ENCODE measurements at places on chromosomes 6 and 20.
A peak's percentile ranks its signal among the peaks of the same experiment; 100 is the strongest.

- no peak for DNase-seq
Measured at GRCh38 chr6:42820512-42821340, 38.9 kb downstream of the BICRAL start.

- no peak for DNase-seq
Measured at GRCh38 chr6:19552588-19552987, 284.6 kb upstream of the ID4 start.

DNA sequence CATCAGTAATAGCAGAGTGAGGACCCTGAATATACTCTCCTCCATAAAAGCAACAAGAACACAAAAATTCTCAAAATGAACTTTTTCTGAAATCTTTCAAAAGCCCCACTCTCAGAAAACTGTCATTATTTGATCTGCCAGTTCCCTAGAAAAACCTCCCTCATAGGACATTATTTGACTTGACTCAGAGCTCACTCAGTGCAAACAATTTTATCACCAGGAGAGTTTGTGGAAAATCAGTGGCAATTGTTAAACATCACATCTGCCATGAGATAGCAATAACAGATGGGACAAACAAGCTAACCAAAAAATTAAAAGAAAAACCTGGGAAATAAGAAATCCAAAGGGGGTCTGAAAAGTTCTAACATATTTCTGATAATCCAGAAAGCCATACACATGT lies 100.0 kb downstream of the ATG5 start:
- no peak for DNase-seq

DNA sequence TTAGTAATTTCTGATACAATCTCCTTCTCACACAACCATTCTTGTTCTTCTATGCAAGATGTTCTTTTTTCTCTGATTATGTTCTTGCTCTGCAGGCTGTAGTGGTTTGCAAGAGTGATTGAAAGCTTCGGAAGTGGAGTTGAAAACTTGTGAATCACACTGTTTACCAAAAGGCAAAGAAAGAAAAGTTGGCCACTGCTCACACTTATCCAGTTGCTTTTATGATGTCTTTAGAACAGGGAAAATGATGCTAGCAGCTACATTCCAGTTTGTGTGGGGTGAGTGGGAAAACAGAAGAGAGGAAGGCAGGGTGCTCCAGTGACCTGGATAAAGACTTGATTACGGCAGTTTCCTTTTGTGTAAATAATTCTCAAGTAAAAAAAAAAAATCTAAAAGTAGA lies 583.3 kb downstream of the TENT5A start:
- DNase-seq: no peak

- DNase-seq: peak; percentile 8
Measured at GRCh38 chr6:14396826-14397517, 279.4 kb downstream of the CD83 start.

DNA sequence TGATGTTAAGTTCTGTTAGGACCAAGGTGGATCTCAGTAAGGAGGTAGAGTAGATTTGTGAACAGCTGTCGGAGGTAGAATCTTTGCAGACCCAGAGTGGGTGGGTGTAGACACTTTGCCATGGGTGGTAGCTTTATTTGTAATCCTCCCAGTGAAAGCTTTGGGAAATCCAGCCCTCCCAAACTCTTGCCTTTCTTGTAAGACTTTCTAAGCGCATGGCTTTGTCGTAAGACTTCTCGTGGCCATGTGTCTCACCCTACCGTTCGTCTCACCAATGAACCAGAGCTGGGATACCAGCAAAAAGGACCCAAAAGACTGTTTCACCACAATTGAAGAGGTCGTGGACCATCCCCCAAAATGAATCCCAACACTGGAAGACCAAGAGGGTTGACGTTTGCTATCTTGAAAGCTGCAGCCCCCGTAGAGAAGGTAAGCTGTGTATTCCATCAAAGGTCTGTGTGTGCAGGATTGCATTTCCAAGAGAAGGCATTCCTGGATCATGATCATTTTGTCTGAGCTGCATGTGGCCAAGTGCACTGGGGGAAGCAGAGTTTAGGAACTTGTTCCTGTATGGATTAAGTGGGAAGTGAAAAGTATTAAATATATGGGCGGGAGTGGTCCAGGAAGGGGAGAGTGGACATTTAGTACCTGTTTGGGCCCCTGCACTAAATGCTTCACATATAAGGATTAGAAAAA lies 5.8 kb upstream of the TMEM14A start:
- no peak for DNase-seq

- no peak for DNase-seq
Measured at GRCh38 chr20:23410916-23411695, 10.2 kb downstream of the NAPB start.

GRCh38 chr6:41451039-41451438 lies 95.1 kb upstream of the FOXP4 start:
- DNase-seq: no peak

- no peak for DNase-seq
Measured at GRCh38 chr6:41426888-41427641, 91.7 kb downstream of the NCR2 start.

GRCh38 chr6:150403458-150404246 lies 34.8 kb downstream of the IYD start:
- no peak for DNase-seq

DNA sequence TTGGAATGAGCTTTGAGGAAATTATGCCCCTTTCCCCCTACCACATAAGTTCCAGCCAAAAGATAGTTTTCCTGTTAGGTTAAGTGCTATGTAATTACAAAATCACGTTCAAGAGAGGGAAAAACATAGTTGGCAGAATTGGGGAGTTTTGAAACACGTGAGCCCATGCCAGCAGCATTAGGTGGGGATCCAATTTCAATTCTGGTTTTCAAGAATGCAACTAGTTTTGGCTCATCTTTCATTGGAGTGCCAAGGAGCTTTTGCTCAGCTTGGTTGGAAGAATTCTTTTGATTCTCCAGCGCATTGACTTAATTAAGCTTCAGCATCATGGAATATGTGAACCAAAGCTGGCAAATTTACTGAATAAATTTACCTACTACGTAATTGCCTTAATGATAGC lies 95.9 kb downstream of the SAMD5 start:
- no peak for DNase-seq

DNA sequence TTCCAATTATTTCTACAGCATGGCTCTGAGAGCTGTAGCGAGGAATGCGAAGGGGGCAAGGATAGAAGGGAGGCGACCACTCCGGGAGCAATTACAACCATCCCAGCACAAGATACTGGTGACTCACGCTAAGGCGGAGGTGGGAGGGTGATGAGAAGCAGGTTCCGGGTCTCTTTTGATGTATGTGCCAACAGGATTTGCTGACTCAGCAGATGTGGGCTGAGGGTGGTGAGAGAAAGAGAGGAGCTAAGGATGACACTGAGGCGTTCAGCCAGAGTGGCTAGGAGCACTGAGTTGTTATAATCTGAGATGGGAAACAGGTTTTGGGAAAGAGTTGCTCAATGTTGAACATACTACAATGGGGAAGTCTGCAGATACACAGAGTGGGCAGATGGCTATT lies 9.3 kb upstream of the TXNDC5 start:
- no peak for DNase-seq

GRCh38 chr20:31859998-31860380 lies 10.3 kb downstream of the DUSP15 start:
- DNase-seq: no peak

GRCh38 chr6:32298632-32299336 lies 72.9 kb downstream of the TSBP1 start:
- no peak for DNase-seq

DNA sequence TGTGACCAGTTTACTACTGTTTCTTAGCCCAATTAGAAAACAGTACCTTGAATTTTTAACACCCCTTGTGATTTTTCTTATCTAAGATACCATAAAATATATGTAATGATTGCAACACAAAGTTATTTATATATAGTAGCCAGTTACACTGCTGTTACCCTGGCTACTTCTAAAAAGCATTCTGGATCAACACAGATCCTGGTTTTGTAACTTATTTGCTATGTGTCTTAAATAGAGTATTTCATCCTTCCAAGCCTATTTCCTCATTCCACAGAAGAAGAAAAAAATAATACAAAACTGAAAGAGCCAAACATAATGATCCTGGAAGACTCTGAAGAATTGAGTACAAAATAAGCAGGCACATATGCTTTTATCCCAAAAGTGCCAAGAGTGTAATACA lies 19.0 kb upstream of the GSTA4 start:
- no peak for DNase-seq

DNA sequence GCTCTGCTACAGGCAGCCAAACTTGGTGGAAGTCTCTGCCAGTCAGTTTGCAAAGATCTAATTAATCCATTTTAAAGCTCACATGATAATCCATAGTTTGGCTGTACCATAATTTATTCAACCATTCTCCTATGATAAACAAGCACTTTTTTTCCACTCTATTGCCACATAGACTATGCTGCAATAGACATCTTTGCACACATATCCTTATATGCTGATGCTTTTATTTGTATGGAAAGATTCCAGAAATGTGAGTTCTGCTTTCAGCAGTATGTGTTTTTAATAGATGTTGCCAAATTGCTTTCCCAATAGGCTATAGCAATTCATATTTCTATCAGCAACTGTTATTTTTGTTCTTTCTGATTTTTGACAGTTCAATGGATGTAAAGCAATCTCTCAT lies 628.0 kb downstream of the KIF16B start:
- DNase-seq: no peak

GRCh38 chr20:40175296-40175695 lies 513.7 kb downstream of the MAFB start:
- DNase-seq: no peak

DNA sequence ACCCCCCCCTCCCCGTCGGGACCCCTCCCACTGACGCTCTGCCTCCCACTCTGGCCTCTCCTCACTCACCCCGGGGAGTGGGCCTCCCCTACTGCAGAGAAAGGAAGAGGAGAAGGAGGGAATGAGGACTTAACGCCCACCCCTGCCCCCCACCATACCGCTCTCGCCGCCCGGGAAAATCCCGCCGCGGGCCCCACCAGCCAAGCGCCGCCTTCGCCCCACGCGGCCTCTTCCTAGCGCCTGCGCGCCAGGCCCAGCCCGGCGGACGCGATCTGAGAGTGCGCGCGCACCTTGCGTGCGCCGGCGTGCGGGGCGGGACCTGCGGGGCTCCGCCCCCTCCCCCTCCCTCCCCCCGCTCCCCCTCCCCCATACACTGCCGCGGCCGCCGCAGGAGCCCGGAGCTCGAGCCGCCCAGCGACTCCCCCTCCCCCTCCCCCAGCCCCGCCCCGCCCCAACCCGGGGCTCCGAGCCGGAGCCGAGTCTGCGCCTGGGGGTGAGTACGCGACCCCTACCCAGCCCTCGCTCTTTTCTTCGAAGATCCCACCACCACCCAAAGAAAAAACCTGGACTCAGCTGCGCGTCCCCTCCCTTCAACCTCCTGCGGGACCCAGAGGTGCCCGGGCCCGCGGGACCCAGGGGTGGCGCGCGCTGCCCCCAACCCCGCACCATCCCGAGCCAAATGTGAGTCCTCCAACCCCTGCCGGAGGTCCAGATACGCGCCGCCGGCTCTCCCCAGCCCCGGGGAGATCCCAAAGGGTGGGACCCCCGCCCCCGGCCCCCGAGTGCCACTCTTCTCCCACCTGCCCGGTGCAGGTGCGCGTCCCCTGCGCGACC lies at the start of the genes MRPL14 and TMEM63B:
MRPL14 (minus strand) TSS at position 267 of the 834 bp plus-strand sequence. CDS start 10,841 bp downstream, outside the sequence.
TMEM63B (plus strand) TSS at position 369 of the 834 bp plus-strand sequence. CDS start 7,031 bp downstream, outside the sequence.
- DNase-seq: peak; percentile 96

- no peak for DNase-seq
Measured at GRCh38 chr6:52654592-52654991, 16.3 kb upstream of the TMEM14A start.

GRCh38 chr6:158083455-158084325 lies 84.4 kb downstream of the SERAC1 start:
- no peak for DNase-seq

- no peak for DNase-seq
Measured at GRCh38 chr6:2127484-2127911, 117.9 kb downstream of the GMDS start.

DNA sequence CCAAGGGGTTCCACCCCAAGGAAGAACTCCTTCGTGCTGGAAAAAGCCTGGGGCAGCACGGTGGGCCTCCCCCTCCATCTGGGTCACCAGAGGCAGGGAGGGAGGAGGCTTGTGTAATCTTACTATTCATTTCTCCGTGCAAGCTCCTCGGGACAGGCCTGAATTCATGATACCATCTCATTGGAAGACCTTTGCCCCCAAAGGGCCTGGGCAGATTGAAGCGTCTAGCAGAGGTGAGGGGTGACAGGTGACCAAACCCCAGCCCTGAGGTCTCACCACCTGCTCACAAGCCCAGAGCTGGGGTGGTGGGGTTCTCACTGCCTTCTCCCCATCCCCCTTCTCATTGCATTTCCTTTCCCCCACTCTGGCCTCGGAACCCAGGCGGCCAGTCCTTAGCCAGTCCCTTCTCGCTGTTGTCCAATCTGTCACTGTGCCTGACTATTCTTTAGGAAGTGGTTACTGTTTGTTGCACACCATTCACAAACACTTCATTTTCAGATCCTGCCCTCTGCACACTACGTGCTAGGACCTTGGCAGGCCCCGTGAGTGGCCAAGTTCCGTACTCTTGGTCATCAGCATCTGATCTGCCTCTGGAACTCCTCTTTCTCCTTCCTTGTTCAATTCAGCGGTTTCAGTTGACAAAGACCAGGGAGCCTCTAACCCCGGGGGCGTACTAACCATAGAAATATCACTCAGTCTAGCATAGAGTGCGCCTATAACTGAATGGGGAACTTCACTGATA lies 137.1 kb downstream of the LY86 start:
- no peak for DNase-seq

DNA sequence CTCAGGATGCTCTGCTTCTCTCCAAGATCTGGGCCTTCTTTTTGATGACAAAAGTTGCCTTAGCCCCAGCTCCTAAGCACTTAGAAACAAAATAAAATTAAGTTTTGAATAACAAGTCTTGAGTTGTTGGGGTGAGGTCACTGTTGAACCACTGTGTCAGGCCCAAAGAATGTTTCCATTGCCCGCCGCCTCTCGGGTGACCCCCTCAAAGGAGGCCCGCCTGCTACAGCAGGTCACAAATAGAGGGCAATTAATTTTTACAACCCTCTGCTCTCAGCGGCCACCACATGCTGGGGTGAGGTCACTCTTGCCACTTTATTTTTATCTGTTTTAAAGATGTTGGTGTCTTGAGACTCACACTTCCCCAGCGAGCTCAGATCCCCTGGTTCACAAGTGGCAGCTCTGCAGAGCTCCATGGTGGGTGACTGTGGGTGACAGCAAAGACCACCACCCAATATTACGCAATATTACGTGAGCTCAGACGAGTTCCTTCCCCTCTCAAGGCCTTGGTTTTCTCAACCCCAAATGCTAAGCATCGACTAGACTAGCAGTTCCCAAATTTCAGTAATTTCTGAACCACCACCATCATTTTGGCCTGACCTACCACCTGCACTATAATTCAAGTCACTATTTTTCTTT lies 247.7 kb upstream of the PMEPA1 start:
- no peak for DNase-seq

- DNase-seq: peak; percentile 4
Measured at GRCh38 chr6:125906158-125906998, 50.2 kb upstream of the HINT3 start.

DNA sequence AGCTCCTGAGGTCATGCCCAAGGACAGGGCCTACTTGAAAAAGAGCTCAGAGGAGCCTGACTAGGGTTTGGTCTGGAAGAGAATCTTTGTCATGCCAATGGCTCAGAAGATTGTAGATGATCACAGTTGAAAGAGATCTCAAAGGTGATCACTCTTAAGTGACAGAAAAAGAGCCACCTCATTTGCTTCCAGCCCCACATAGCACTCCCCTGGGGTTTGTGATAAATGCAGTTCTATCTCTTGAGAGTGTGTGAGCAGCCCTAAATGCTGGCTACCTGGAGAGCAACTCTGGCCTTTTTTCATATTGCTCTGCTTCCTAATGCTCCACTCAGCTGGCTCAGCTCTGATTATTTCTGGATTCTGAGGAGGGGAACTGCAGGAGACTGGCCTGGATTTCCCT lies 39.3 kb downstream of the KLHL32 start:
- DNase-seq: no peak

GRCh38 chr6:39228992-39229767 lies at the start of gene KCNK5:
TSS of gene KCNK5 (minus strand) at chr6:39229475. CDS start at chr6:39229111, 364 bp downstream.
- DNase-seq: peak; percentile 70

GRCh38 chr6:45836984-45837383 lies 178.7 kb downstream of the CLIC5 start:
- no peak for DNase-seq
